ENCODE measurements at places on chromosomes 4 and X.

DNA sequence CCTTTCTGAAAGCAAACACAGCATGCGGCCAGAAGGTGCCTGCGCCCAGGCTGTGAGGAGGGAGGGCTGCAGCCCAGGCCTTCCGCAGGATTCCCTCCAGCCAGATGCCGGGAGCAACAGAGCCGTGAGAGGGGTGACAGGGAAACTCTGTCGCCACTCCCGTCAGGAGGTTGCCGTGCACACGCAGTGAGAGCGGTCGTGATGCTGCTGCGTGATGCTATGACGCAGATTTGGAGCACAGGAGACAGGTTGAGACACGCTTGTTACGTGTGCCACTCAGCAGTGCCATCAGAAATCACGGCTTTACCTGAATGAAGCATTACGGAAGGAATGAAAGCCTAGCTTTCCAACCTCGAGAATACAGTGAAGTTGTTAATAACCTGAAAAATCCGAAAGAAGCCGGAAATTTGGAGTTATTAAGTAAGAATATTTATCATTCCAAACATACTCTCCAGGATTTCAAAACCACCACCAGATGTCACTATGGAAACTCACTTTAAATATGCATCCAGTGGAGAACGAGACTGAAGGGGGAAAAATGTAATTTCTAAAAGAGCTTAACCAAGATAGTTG, 54.4 kb downstream of the FAT1 start:
- ATAC-seq: peak; percentile 92

- no peak for ATAC-seq
Observed at GRCh38 chrX:45472968-45473367, 272.3 kb upstream of the DIPK2B start.

DNA sequence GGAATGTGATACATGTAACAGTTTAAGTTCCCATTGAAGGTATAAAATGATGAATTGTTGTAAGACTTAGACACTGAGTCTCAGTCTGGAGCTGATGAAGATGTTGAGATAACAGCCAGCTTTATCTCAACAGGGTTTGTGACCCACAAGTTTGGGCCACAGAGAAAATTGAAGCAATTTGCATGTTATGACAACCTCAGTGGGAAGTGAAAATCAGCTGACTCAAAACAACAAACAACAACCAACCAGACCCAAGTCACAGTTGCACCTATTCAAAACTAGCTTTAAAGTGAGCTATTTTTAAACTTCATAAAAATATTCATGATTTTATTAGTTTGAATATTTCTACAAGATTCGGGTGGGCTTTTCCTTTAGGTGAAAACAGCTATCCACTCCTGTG, 8.0 kb downstream of the SFRP2 start:
- no peak for ATAC-seq

- ATAC-seq: no peak
Observed at GRCh38 chr4:2689825-2690700, 66.1 kb downstream of the TNIP2 start.

GRCh38 chrX:136156560-136157117, 9.3 kb downstream of the FHL1 start:
- ATAC-seq: no peak

- ATAC-seq: no peak
Observed at GRCh38 chrX:48938721-48939425, 18.5 kb downstream of the OTUD5 start.

DNA sequence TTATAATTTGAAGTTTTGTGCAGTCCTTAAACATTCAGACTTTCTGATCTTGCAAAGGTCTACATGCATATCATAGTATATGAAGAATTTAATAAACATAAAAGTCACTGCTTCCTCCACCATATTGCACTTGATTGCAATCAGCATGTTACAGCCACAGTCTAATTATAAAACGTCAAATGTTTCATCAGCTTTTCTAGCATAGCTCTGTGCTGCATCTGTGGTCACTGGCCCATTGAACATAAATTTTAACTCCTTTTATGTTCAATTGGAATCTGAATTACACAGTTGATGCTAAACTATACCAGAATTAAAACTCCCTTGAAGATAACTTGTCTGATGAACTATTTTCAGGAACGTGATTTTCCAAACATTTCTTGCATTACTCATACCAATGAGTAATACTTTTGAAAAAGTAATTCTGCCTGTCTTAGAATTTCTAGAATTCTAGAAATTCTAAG, 329.1 kb downstream of the GALNTL6 start:
- peak; percentile 78 for ATAC-seq

DNA sequence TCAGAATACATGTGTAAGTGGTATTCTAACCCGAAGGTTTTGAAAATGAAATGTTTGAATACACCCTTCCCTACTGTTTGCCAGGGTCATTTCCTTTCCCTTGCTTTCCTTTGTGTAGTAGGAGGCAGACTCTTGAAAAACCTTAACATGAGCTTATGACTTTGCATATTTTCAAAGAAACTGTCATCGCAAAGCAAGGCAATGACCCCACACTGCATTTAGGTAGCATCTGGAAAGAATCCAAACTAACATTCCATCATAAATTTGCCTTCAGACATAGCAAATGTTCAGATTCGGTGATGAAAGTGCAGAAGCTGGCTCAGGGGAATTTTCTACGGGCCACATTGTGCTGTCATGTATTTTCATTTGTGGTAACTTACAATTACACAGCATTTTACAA, 32.3 kb downstream of the SH2D1A start:
- no peak for ATAC-seq

DNA sequence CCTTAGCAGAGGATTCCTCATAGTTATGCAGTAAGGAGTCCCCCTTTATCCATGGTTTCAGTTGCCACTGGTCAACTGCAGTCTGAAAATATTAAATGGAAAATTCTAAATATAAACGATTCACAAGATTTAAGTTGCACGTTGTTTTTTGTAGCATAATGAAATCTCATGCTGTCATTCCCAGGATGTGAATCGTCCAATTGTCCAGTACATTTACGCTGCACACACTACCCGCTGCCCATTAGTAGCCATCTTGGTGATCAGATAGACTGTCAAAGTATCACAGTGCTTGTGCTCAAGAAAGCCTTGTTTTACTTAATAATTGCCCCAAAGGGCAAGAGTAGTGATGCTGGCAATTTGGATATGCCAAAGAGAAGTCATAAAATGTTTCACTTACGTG, 434.8 kb downstream of the MAPK10 start:
- no peak for ATAC-seq

GRCh38 chr4:126591583-126591982, 1041.2 kb upstream of the INTU start:
- ATAC-seq: peak; percentile 62

GRCh38 chr4:149031399-149031798, 589.2 kb upstream of the NR3C2 start:
- peak; percentile 40 for ATAC-seq

DNA sequence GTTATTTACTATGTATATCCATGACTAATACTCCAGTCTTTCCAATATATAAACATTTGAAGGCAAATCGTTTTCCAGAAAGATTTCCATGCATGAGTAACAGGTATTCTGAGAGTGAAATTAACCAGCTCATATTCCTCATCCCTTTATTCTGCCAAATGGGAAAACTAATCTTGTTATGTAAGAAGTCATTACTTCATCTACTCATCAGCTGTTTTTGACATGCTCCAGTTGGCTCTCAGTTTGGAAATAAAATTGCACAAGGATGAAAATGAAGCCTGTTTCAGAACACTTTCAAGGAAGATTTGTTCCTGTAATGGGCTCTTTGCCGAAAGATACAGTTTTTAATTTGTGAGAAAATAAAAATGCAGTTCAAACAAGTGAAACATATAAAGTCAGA, 121.9 kb downstream of the KCTD8 start:
- ATAC-seq: no peak

DNA sequence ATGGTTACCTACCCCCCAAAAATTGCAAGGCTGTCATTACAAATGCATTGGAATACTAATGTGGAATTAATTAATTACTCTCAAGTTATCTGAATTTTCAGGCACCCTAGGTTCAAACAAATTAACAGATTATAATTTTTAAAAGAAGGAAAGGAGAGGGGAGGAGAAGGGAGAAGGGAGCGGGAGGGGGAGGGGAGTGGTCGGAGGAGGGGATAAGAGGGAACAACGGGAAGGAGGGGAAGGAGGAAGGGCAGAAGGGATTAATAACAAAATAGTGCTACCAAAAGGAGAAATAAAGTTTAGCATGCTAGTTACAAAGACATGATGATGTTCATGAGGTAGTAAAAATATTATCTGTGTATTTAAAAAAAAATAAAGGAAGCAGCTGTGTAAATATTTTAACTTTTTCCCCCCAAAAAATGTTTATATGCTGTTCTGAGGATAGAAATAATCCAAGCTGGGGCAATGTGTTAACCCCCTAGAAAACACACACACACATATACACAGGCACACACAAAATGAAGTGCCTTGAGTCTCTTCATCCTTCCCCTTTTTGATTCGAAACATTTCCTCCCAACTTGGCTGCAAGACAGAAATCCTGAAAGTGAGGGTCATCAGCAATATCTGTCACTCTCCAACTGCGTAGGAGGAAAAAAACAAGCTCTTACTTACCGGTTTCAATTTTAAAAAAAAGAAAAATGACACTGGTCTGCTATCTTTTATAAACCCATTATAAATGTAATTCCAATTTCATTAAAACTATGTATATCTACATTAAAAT, 58.8 kb downstream of the PPP3CA start:
- ATAC-seq: no peak

DNA sequence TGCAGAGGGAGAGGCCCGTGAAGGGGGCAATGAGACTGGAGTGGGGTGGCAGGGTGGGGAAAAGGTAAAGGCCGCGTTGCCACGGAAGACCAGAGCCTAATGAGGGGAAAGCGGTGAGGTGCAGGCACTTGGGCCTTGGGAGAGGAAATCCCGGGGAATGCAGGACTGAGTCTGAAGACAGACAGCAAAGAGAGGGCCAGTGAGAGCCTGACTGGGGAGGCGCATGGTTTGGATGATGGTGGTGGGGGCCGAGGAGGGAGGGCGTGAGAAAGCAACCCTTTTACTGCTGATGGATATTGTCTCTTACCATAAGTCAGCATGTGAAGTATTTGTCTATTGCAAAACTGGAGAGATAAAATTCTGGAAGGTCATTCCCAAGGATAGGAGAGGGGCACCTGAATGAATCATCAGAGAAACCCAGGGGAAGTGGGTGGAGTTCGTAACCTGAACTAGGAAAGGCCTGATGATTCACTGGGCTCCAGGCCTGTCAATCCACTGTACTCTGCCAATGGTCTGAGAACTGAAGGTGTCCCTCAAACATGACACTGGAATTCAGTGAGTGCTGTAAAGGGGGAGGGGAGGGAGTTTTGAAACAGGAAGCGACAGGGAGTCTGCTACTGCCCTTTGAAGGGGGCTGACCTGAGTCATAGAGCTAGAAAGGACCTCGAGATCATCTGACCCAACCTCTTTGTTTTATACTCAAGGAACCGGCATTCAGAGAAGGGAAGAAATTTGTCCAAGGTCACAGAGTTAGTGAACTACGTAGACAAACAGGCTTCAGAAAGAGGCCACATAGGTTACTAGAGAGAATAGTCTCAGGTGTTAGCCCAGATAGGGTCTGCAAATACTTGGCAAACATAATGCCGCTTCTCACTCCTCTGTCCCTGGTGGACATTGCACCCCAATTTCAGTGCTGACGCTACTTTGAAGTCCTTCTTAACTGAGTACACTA, 52.2 kb downstream of the NALF2 start:
- ATAC-seq: no peak

DNA sequence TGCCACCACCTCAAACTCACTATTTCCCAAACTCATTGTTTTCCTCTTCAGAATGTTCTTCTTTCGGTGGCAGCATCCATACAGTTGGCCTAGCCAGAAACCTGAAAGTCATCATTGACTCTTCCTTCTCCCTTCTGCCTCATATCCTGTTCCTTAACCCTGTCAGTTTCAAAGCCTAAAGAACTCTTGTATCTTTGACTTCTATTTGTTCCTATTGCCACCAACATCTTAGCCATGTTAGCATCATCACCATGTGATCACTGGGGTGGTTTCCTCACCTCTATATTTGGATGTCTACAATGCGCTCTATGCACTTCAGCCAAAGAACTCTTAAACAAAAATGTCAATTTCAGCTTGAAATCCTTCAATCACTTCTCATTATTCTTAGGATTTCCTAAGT, 29.0 kb downstream of the DDX60L start:
- peak; percentile 47 for ATAC-seq

Measured in SK-N-SH treated with all-trans-retinoic acid at 6 μM for 48 hours (cell line).